ENCODE measurements at places on chromosomes 3 and 15. TPM values are rescaled to one million over a fixed set of nuclear protein-coding genes. Genes with fewer than 3 reads are reported as not detected.

SEMA3F gene
- total RNA-seq, result 10.4 TPM

RAD51 gene
- total RNA-seq, result 1.7 TPM

ARNT2 gene
- 6.9 TPM for total RNA-seq

FOXL2 gene
- not detected for total RNA-seq

MNS1 gene
- 1.9 TPM for total RNA-seq

ANKRD34C gene
- not detected for total RNA-seq

SMCO1 gene
- total RNA-seq, result not detected

ROPN1 gene
- total RNA-seq, result not detected

SUSD5 gene
- total RNA-seq, result 2.2 TPM

SSUH2 gene
- not detected for total RNA-seq

SLC2A2 gene
- total RNA-seq, result not detected

CTXND1 gene
- not detected for total RNA-seq

PTH1R gene
- 12.4 TPM for total RNA-seq

SCN11A gene
- total RNA-seq, result 0.15 TPM

NR2E3 gene
- total RNA-seq, result not detected

CAPN3 gene
- total RNA-seq, result 2.4 TPM

SQOR gene
- total RNA-seq, result 21.8 TPM

ITIH3 gene
- not detected for total RNA-seq

FETUB gene
- not detected for total RNA-seq

TTLL3 gene
- total RNA-seq, result 10.4 TPM

AGTR1 gene
- total RNA-seq, result 20.5 TPM

CASR gene
- not detected for total RNA-seq

VGLL4 gene
- total RNA-seq, result 56.6 TPM

SLC12A1 gene
- not detected for total RNA-seq

STARD9 gene
- 2.4 TPM for total RNA-seq

CCDC13 gene
- total RNA-seq, result 2.0 TPM

HGD gene
- total RNA-seq, result 1.0 TPM

GABRB3 gene
- total RNA-seq, result 0.44 TPM

GRK7 gene
- not detected for total RNA-seq

CHST14 gene
- total RNA-seq, result 23.4 TPM

SPG21 gene
- total RNA-seq, result 69.5 TPM

PCSK6 gene
- total RNA-seq, result 0.73 TPM

FBXL22 gene
- not detected for total RNA-seq

PRR23E gene
- total RNA-seq, result not detected

ACP3 gene
- 1.3 TPM for total RNA-seq

ISLR2 gene
- total RNA-seq, result not detected

CD80 gene
- not detected for total RNA-seq

FES gene
- 21.8 TPM for total RNA-seq

OR5K3 gene
- not detected for total RNA-seq

CP gene
- 2.4 TPM for total RNA-seq

RLBP1 gene
- not detected for total RNA-seq

TPRG1 gene
- total RNA-seq, result 0.93 TPM

NR1I2 gene
- total RNA-seq, result not detected

LYZL4 gene
- total RNA-seq, result not detected

ALPK3 gene
- total RNA-seq, result 0.81 TPM

PLA2G4D gene
- not detected for total RNA-seq

CCR8 gene
- total RNA-seq, result not detected

DUOX1 gene
- not detected for total RNA-seq

ZNF860 gene
- total RNA-seq, result 0.05 TPM

ZNF385D gene
- 2.0 TPM for total RNA-seq

ZNF660 gene
- total RNA-seq, result 0.94 TPM

AHSG gene
- not detected for total RNA-seq

C3orf22 gene
- total RNA-seq, result not detected

IGSF11 gene
- not detected for total RNA-seq

CLDN18 gene
- not detected for total RNA-seq

FEZF2 gene
- total RNA-seq, result not detected
